8988T (cell line): ENCODE measurements at places on chromosomes 2 and 18.

DNA sequence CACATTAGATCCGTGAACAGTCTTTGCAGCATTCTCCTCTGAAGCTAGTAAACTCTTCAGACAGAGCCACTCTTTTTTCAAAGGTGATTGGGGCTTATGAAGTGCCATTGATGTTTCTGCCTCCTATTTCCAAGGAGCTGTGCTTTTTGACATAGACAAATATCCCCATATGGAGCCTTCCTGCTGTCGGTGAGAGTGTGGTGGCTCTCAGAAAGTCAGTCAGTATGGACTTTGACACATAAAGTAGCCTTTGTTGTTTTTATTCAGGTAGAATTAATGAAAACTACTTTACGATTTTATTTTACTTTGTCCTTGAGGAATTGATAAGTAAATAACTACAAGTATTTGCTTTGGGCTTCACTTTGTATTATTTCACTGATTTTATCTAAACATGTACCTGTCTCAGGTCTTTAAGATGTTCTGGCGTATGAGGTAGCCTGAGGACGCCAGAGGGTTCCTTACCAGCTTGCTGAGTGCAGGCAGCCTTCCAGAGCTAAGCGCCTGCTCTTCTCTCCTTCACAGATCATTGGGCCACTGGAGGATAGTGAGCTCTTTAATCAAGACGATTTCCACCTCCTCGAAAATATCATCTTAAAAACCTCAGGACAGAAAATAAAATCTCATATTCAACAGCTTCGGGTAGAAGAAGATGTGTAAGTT, 69.7 kb downstream of the UGGT1 start:
- DNase-seq: no peak

- DNase-seq: no peak
Observed at GRCh38 chr2:19169134-19169768, 189.2 kb downstream of the OSR1 start.

DNA sequence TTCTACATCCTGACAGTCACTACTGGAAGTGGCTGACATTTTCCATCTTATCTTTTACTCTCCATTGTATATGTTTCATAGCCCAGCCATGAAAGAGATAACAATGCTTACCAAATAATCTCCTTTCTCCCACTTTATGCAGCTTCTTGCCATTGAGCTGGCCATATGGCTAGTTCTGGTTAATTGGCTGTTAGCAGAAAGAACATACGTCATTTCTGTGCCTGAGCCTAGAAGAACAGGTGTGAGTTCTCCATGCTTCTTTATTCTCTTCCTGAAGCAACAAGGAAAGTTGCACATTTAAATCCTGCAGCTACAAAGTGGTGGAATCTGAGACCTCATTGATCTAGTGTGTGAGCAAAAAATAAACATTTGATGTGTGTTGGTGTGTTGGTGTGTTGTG, 82.0 kb upstream of the FSHR start:
- no peak for DNase-seq

DNA sequence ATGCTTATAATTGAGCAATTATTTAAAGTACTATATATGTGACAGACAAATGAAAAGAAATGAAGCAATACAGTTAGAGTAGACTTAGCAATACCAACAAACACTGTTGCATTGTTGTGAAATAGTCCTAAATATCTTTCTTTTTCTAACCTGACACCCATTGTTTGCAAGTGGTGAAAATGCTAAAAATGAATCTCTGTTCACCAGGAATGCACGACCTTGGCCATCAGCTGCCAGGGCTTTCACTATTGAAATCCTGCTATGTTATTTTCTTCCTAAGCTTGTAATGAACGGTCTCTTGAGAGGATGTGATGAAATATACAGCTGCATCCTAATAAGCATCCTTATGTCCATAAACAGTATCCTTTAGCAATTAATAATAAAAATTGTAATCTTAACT, 136.2 kb upstream of the MGAT5 start:
- no peak for DNase-seq

DNA sequence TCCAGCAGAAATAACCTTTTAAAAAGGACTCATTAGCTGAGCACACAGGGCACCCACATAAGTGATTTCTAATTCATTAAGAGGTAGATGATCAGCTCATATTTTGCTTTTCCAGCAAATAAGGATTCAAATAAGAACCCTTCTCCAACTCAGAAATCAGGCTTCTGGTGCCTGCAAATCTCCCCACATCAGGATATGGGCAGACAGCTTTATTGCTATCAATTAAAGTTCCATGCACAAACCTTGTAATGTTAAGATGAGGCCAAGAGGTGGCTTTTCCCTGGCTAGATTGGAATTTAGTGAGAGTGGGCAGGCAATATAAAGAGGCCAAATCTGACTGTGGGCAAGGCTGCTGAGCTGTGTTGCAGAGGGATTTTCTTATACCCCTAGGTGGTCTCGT, 193.6 kb downstream of the SH3RF3 start:
- no peak for DNase-seq

- no peak for DNase-seq
Observed at GRCh38 chr2:18467749-18468360, 92.6 kb downstream of the RDH14 start.
